Kidney (tissue), 22 donors: ENCODE measurements at places on chromosomes 3 and 15. TPM values are rescaled to one million over a fixed set of nuclear protein-coding genes. Genes with fewer than 3 reads are reported as not detected.

The EIF4E3 gene
- 37.1 TPM for total RNA-seq

The NDUFB5 gene
- total RNA-seq = 102 TPM

The SECISBP2L gene
- total RNA-seq = 67.0 TPM

The FILIP1L gene
- total RNA-seq = 25.5 TPM

The BTBD1 gene
- total RNA-seq = 52.0 TPM

The EXOG gene
- total RNA-seq = 16.4 TPM

The SPSB4 gene
- 0.57 TPM for total RNA-seq

The TRH gene
- not detected for total RNA-seq
